ENCODE measurements at places on chromosomes 16 and 17.

- DNase-seq: no peak
Measured at GRCh38 chr16:31260136-31260931, 559 bp downstream of the ITGAM start.

DNA sequence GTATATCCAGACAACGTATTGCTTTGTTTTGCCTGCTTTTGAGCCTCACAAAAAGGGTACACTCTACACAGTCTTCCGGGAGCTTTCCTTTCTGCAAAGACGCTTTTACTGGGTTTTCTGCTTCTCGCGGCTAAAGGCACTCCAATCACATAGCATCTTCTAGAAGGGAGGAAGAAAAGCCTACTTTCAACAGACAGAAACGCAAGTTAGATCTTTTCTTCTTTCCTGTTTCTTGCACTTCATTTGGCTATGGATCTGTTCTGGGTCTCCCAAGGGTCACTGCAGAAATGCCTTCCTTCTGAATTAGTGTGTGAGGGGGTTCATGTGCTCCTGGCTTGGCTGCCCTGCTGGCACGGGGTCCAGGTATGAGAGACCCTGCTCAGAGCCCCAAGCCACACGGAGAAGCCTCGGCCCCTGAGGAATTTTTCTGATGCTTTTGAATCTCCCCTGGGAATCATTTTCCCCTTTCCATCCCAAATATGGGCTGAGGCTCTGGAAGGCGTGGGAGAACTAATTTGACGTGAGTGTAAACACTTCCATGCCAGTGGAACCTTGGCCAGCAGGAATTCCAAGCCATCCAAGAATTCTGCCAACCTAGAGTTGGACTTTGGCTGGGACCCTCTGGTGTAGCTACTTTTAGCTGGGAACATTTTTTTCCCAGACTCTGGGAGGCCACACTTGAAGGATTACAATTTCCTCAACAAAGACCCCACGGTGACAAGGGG is 49.6 kb upstream of the NKD1 start:
- DNase-seq: peak; percentile 63

DNA sequence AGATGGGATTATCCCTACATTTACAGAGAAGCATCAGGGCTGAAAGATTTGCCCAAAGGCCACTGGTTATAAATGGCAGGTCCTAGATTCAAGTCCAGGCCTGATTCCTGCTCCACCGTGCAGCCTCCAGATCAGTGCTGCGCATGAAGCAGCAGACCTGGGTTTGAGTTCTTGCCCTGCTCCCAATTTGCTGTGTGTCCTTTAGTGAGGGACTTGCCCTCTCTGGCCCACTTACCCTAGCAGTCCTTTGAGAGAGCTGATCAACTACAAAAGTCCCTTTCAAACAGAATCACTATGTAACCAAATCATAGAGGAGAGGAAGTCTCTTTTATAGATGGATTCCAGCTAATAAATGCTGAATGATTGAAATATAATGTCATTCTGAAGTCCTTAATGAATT is 200.4 kb downstream of the RAB11FIP4 start:
- no peak for DNase-seq

DNA sequence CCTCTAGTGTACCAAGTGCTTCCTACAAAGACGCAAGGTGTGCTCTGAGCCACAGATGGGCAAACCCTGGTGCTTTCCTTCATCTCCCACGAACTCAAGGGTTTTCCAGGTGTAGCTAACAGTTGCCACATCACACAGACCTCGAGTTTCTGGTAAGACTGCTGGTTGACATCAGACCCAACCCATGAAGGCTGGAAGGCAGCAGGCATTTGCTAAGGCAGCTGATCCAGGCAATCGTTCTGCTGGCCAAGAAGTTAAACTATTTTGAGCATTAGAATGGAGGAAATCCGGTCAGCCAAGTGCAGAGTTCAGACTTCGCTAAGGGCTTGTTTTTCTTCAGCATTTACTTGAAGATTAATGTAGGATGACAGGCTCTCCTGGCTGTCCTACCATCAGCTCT is 11.5 kb downstream of the HAS3 start:
- no peak for DNase-seq

DNA sequence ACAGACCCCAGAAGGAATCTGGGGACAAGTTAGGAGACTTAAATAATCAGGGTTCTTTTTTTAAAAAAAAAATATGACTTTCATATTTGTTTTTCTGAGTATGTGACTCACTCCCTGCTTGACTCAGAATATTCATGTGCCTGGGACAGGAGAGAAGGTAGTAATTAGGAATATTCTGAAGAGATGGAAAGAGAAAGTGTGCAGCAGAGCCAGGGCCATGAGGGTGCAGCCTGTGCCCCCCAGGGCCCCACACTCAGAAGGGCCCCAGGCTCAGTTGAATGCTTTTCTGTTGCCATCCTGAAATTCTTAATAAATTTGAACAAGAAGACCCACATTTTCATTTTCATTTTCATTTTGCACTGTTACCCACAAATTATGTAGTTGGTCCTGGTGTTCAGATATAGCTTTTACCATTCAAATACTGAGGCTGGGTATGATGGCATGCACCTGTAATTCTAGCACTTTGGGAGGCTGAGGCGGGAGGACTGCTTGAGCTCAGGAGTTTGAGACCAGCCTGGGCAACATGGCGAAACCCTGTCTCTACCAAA is 11.5 kb upstream of the LONP2 start:
- no peak for DNase-seq

- no peak for DNase-seq
Measured at GRCh38 chr16:12474806-12475410, 328.8 kb downstream of the CPPED1 start.

- no peak for DNase-seq
Measured at GRCh38 chr17:58870747-58871146, 115.1 kb downstream of the PPM1E start.

- DNase-seq: no peak
Measured at GRCh38 chr17:68390888-68391545, 66.3 kb downstream of the WIPI1 start.
